NCI-H1105 (cell line): ENCODE measurements at places on chromosomes 4 and X.

DNA sequence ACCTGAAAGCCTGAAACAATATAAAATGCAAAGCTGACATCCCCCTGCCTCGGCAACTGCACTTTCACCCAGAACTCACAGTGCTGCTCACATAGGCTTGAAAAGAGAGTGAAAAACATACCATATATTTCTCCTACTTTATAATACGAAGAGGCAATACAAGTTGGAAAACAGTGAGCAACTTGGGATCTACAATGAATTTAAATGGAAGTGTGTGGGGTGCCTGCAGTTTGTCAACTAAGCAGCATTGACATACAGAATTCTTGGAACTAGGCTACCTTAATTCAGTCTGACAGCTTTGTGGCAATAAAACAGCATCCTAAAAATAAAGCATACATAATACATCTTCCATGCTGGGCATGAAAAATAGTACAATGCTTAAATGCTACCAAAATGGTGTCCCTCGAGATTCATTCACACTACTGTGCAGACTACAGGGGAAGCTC lies 8.0 kb downstream of the GASK1B start:
- no peak for DNase-seq

GRCh38 chr4:55075823-55076716 lies 49.3 kb downstream of the KDR start:
- no peak for DNase-seq

- DNase-seq = peak; percentile 68
Observed at GRCh38 chr4:7280926-7281690, 88.8 kb downstream of the SORCS2 start.

DNA sequence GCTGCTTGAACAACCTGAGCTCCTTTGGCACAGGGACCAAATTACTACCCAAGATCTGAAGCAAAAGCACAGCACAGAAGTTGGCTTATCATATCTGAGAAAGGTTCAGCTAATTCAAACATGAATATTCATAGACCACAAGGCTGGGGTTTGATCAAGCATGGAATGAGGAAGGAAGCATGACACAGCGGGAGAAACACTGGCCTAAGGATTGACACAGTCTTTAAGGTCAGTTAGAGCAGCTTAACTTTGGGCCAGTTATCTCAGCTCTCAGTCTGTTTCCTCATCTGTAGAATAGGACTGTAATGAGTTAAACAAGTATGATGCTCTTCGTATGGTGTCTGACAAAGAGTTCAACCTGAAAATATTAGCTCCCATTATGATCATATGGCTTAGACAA lies 88.5 kb upstream of the CBR4 start:
- DNase-seq = no peak

- DNase-seq = no peak
Observed at GRCh38 chr4:121397941-121398601, 17.3 kb upstream of the QRFPR start.

GRCh38 chr4:26061248-26061986 lies 147.4 kb downstream of the SMIM20 start:
- DNase-seq = no peak

DNA sequence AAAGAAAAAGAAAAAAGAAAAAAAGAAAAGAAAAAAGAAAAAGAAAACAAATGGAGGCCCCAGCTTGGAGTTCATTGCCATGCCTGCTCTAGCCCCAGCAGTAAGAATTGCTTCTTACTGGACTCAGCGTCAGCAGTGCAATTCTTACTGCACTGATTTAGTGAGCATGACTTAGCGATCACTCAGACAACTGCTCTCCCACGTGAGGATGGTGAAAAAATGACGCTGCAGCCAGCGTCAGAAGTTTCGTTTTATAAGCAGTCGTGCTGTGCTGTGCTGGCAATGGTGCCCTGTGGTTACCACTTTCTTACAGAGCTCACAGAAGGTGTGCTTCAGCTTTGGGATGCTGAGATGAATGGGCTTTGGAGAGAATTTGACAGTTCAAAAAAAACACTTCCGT lies 68.3 kb upstream of the DDX3X start:
- DNase-seq = no peak

GRCh38 chr4:156771171-156771837 lies 200.3 kb downstream of the PDGFC start:
- peak; percentile 68 for DNase-seq

GRCh38 chr4:84648863-84649647 lies 66.1 kb downstream of the CDS1 start:
- DNase-seq = no peak

DNA sequence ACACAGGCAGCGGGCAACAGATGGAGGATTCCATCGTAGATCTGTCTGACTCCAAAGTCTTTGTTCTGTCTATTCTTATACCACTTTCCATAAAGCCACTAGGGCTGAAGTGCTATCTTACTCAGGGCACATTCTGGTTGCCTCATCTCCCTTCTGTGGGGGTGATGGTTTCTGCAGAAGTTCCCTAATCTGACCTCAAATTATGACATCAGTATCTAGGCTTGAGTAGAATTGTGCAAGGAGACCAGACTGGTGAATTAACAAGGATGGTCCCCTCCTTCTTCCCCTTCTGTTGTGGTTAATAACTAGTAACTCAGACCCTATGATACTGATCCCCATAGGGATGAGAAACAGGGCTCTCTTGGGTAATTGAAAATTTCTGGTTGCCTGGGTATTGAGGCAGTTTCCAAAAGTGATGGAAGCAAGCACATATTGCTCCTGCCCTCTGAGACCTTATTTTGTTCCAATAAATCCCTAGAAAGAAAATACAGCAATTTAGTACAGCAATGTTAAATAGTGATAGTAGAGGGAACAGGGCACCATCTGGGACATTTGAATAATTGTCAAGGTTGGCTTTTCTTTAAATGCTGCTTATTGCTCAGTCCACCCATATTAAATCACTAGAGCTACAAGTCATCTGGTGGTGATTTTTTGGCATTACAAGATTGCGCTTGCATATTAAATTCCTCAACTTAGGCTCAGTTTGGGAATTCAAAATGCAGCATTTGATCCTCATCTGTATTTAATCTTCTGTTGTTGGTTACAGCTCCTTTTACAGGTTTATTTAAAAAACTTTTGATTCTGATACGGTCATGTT lies 57.3 kb upstream of the AP1S2 start:
- no peak for DNase-seq

GRCh38 chr4:78688366-78688765 lies 87.8 kb upstream of the BMP2K start:
- DNase-seq = no peak

GRCh38 chrX:68807818-68808217 lies 21.0 kb upstream of the EFNB1 start:
- DNase-seq = no peak

DNA sequence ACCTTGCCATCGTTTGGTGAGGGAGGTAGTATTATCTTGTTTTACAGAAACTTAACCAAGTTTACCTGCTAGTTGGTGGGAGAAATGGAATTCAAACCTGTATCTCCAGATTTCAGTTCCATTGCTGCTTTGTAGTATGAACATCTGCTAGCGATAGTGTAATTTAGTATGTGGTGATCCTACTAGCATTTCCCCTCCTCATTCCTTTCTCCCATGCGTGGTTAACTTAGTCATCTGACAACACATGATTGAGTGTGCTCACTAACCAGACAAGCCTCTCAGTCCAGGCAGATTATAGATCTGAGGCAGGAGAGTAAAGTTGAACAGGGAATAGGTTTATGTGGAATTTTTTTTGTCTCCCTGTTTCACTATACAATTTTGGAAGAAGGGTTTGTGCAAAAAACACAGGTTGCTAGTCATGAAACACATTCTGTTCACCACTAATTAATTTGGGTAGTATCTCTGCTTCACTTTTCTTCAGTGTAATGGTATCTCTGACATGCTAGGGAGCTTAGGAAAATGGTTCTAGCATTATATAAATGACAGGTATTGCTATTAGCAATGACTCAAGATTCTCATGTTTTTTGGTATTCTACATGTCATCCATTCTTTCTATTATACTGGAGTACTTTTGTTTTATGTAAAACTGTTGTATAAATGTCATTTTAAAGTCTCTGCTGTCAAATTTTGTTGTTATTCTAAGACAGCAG lies 21.7 kb downstream of the RBPJ start:
- DNase-seq = no peak

DNA sequence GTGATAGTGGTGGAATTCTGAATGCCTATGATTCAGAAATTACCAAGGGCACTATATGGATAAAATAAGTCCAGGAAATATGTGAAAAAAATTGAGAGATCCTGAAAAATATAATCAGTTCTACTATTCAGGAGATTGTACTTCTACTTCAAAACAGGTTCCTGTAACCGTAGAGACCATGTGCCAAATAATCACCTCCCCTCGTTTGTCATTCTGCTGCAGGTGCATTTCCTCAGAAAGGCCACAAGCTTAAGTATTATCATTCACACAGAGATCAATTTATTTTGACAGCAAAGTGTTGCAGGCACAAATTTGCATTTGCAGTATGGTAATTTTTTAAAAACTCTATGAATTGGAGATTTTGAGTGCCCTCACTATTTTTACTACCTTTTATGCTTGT lies 1000.0 kb downstream of the CCSER1 start:
- no peak for DNase-seq
